Neural crest cell (in vitro differentiated cells): ENCODE measurements at places on chromosomes 3 and 15.

DNA sequence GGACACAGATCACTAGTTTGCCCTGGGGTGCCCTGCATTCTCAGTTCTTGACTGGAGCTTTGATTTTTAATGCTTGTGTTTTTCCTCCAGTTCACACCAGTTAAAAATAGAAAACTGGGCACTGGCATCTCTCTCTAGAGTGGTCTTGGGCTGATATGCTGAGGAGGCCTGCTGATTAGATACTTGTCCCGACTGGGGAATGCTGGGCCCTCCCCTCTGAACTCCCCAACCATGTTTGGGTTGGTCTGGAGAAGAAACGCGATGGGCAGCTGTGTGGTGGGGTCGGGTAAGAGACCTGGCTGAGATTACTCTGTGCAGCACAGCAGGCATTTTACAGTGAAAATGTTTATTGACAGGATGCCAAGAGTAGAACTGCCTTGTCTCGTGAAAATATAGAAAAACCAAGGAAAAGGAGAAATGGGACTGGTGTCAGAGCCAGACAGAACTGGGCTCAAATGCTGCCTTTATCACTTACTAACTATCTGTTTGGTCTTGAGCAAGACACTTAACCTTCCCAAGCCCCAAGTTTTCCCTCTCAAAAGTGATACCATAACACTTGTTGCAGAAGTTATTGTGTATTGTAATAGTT, 1.6 kb upstream of the ACTC1 start:
- peaks cover 5% of the 10 kb centered on the region for H3K4me1 ChIP-seq
- H3K27me3 ChIP-seq, result peaks cover 50% of the 10 kb centered on the region
- H3K4me3 ChIP-seq, result no peak overlapping the region
- no peak for DNase-seq

DNA sequence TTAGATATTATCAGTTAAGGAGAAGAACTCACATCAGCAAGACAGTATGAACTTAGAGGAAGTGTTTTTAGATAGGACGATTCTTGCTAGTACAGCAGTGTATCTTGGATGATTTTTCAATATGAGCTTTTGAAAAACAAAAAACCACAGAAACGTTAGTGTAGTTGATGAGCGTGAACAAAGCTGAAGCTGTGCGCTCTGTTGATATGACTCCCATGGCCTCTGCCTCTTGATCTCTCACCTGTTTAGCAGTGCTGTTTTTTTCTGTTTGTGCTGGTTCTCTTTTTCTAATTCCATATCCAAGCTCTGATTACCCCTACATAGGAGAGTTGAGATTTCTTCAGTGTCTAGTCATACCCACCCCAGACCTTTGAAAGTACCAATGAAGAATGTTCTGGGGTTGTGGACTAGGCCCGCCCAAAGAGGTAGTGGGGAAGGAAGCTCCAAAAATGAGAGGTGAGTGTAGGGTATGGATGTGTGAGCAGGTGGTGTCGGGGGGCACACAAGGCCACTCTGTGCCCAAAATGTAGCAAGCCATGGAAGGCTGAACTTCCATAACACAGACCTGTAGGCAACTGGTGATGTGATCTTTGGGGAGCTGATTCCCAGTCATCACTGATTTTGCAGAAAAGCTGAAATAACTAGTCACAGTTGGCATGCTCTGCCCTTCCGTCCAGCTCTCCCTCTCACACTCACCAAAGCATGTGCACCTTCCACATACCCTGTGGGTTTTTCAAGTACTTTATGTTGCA, 20.0 kb upstream of the CMTM7 start:
- H3K27me3 ChIP-seq, result no peaks in the 10 kb centered on the region
- DNase-seq, result no peak
- H3K36me3 ChIP-seq, result no peaks in the 10 kb centered on the region

GRCh38 chr3:117893638-117894037, 1141.0 kb downstream of the IGSF11 start:
- H3K27ac ChIP-seq, result no peak overlapping the region
- peaks cover 9% of the 10 kb centered on the region for H3K4me1 ChIP-seq
- DNase-seq, result no peak
- H3K4me3 ChIP-seq, result no peak overlapping the region
- H3K36me3 ChIP-seq, result peaks cover 3% of the 10 kb centered on the region

- H3K4me3 ChIP-seq, result no peak overlapping the region
- no peak overlapping the region for H3K27ac ChIP-seq
- peaks cover 24% of the 10 kb centered on the region for H3K4me1 ChIP-seq
- DNase-seq, result no peak
Observed at GRCh38 chr15:28977377-28978010, 91.7 kb downstream of the APBA2 start.

DNA sequence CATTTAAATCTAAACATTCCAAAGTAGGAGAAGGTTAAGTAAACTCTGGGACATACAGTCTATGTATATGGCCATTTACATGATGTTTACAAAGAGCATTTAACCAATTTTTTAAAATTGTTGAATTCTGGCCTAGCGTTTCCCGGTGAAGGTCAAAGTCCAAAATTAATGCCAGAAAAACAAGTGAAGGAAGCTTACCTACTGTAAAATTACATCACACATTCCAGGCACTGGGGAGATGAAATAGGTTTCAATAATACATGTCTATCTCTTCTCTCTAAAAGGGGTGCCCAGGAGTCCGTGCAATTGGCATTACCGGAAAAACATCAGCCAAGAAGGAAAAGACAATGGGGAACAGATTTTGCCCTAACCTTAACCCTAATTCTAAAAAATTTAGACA, 358.8 kb downstream of the VPS13C start:
- H3K27ac ChIP-seq, result no peak overlapping the region
- no peak for DNase-seq
- no peaks in the 10 kb centered on the region for H3K36me3 ChIP-seq
- no peak overlapping the region for H3K4me3 ChIP-seq
- no peaks in the 10 kb centered on the region for H3K4me1 ChIP-seq

DNA sequence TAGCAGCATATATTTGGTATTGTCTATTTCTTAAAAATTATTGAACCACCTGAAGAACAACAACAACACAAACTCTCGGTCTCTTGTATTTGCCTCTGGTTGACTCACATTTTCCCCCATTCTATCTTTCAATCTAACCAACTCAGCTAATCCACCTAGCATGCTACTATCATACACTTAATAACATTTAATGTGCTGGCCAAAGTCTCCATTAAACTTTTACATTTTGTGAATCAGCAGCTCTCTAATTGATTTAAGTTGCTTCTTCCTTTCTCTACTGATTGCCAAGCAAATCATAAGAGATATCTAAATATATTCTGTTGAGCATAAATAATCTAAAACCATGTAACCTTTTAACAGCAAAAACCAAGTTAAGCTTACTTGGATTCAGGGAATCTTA, 631.7 kb downstream of the IGSF11 start:
- H3K27me3 ChIP-seq, result no peaks in the 10 kb centered on the region
- no peak overlapping the region for H3K4me3 ChIP-seq
- DNase-seq, result no peak

GRCh38 chr15:78247911-78248310, 13.5 kb upstream of the ACSBG1 start:
- no peak overlapping the region for H3K27ac ChIP-seq
- H3K4me3 ChIP-seq, result no peak overlapping the region
- H3K36me3 ChIP-seq, result no peaks in the 10 kb centered on the region
- peaks cover 8% of the 10 kb centered on the region for H3K4me1 ChIP-seq
- DNase-seq, result no peak

DNA sequence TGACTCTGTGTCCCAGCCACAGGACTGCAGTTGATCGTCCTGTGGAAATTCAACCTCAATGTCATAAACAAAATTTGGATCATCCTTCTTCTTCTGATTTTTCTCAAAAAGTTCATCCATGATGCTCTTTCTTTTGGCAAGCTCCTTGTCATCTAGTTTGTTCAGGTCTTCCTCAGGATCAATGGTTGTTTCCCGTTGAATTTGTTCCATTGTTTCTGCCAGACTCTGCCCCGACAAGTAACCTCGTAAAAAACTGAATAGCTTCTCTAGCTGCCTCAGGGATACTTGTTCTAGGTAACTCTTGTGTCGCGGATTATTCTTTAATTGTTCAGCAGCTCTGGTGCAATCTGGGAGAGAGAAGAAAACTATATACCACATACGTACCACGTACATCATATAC, 4.5 kb downstream of the CEP19 start:
- peaks cover 7% of the 10 kb centered on the region for H3K4me1 ChIP-seq
- no peak overlapping the region for H3K27ac ChIP-seq
- no peaks in the 10 kb centered on the region for H3K27me3 ChIP-seq
- no peak overlapping the region for H3K4me3 ChIP-seq
- H3K36me3 ChIP-seq, result no peaks in the 10 kb centered on the region

- H3K4me3 ChIP-seq, result peak overlapping the region; percentile 45
- no peaks in the 10 kb centered on the region for H3K27me3 ChIP-seq
- peak; percentile 27 for DNase-seq
- peaks cover 15% of the 10 kb centered on the region for H3K4me1 ChIP-seq
- H3K36me3 ChIP-seq, result peaks cover 9% of the 10 kb centered on the region
Observed at GRCh38 chr15:39213385-39213840, 367.5 kb upstream of the THBS1 start.
